ENCODE measurements at places on chromosomes 1 and 21.

DNA sequence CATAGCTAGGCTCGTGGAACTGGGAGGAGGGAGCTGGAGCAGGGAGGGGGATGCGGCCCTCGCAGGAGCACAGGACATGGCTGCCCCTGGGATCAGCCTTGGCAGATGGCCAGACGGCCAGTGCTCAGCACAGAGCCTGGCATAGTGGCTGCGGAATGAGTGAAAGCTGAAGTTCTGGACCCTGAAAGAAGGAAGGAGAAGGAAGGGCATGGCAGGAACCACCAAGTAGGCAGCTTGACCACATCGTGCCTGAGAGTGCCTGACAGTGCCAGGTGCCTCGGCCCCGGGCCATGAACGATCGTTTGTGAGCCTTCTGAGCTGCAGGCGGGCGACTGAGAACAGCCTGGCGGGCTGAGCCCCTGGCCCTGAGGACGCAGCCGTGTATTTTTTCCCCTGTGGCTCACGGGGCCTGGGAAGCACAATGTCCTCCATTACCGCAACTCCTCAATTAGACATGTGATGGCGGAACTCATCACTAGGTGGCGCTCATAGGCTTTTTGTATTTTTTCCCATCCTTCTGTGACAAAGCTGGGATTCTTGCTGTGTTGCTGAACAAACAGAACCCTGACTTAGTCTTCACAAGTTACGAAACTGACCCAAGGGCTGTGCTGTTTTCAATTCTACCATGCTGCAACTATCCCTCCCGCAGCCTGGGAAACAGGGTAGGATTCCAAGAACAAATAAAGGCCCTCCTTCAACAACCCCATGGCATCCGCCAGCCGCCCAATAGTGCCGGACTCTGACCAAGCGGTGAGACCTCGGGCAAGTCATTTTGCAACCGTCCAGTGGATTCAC is 29.9 kb upstream of the TMEM61 start:
- DNase-seq = peak; percentile 11

- DNase-seq = no peak
Observed at GRCh38 chr1:29499104-29499650, 262.9 kb downstream of the PTPRU start.

GRCh38 chr1:226405411-226405988 is 2.4 kb downstream of the PARP1 start:
- no peak for DNase-seq

DNA sequence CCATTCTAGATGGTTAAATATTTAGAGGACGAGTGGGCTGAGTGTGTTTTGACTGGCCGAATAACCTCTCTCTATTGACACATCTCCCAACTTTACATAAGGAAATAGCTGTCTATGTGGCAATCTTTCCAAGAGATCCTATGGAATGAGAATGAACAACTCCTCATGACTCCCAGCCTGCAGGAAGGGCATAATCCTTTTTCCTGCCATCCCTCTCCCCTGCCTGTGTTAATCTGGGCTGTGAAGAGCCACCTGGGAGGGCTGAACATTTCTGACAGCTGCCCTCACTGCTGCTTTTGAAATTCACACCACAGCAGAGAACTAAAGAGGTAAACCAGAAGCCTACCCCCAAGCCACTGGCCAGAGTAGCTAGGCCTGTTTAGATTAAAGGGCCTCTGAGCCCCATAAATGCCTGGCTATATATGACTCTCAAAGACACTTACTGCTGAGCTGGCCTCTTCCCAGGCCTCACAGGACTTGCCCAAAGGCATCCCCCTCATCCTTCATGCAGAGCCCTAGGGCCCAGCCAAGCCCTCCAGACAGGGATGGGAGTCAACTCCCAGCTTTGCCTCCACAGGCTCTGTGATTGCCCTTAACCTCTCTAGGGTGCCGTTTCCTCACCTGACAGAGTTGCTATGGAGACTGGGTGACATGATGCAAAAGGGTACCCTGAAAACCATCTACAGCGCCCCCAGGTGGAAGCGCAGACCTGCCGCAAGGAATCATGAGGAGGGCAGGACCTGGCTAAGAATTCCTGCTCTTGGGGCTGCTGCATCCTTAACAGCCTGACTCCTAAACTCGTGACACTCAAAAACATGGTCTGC is 42.0 kb upstream of the LDLRAP1 start:
- no peak for DNase-seq

DNA sequence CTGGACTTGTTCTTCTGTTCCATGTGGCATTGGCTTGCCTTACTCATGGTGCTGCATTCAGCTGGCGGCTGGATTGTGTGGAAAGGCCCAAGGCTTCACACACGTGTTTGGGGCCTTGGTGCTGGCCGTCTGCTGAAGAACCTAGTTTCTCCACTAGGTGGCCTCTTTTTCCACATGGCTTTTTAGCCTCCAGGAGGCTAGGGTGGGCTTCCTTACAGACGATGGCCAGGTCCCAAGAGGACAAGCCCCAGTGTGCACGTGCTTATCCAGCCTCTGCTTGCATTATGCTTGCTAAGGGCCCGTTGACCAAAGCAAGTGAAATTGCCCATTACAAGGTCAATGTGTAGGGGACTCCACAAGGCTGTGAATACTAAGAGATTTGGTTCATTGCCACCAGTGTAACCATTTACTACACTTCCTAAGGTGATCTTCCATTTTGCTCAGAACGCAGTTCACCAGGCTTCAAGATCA is 47.5 kb upstream of the FOXO6 start:
- DNase-seq = no peak

GRCh38 chr1:205579711-205580110 is 52.1 kb downstream of the ELK4 start:
- DNase-seq = no peak

GRCh38 chr1:154975409-154976059 is 1.1 kb downstream of the CKS1B start:
- no peak for DNase-seq

- no peak for DNase-seq
Observed at GRCh38 chr21:25441835-25442234, 165.4 kb downstream of the MRPL39 start.

GRCh38 chr1:81733480-81733879 is 67.3 kb upstream of the ADGRL2 start:
- DNase-seq = no peak

- DNase-seq = no peak
Observed at GRCh38 chr1:181998858-181999257, 62.7 kb downstream of the ZNF648 start.

DNA sequence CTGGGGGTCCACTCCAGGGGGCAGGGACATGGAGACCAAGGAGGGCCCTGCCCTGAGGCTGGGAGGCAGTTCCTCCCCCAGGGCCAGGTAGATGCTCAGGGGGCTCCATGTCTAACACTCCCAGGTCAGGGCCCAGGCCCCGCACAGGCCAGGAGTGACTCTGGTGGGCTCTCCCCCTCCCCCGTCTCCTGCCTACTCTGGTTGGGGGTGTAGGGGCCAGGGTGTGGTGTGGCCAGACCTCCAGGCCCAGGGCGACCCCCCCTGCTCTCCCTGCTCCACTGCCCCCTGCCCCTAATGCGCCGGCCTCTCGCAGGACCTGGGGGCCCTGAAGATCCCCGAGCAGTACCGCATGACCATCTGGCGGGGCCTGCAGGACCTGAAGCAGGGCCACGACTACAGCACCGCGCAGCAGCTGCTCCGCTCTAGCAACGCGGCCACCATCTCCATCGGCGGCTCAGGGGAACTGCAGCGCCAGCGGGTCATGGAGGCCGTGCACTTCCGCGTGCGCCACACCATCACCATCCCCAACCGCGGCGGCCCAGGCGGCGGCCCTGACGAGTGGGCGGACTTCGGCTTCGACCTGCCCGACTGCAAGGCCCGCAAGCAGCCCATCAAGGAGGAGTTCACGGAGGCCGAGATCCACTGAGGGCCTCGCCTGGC is 19.7 kb upstream of the CCDC27 start:
- no peak for DNase-seq

DNA sequence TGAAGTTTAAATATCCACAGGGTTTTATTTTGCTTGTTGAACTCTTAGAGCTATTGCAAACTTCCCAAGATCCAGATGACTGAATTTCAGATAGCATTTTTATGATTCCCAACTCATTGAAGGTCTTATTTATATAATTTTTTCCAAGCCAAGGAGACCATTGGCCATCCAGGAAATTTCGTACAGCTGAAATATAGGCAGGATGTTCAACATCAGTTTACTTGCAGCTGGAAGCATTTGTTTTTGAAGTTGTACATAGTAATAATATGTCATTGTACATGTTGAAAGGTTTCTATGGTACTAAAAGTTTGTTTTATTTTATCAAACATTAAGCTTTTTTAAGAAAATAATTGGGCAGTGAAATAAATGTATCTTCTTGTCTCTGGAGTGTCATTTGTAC is 32.8 kb upstream of the DDR2 start:
- DNase-seq = no peak

- no peak for DNase-seq
Observed at GRCh38 chr1:5906966-5907365, 85.3 kb downstream of the NPHP4 start.

- no peak for DNase-seq
Observed at GRCh38 chr1:93605812-93606512, 75.7 kb downstream of the BCAR3 start.

GRCh38 chr1:184541537-184542152 is 154.8 kb downstream of the C1orf21 start:
- DNase-seq = no peak

GRCh38 chr1:94620345-94621031 is 78.9 kb upstream of the F3 start:
- DNase-seq = no peak

DNA sequence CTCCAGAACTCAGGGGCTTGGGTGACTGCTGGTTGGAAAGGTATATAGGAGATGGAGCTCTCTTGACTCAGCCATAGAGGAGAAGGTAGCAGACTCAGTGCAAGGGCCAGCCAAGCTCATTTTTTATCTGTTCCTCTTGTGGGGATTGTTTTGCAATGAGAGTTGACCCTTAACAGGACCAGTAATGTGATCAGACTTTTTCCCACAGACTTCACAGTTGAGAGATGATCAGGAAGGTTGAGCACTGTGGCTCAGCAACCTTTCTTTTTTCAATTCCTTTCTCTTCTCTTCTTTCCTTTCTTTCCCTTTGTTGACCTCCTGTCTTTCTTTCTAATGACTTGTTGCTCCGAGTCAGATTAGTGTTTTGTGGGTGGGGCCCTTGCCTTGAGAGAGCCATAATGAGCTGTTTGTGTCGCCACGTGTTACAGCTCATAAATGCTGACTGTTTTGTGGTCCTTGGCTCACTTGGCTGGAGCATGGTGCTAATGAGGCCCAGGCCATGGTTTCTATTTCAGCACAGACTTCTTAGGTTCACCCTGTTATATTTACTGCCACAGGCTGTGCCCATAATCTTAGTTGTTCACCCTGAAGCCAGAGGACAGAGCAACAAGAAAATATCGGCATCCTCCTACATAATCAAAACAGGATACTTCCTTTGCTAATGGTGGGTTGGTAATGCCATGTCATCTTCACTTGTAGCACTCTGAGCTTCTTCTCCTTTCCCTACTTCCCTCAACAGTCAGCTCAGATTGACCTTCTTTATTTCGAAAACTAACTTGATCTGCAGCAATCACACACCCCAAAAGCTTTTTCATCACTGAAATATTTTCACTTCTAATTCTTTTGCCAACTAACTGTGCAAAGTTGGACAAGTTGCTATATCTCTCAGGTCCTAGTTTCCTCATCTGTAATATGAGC is 13.9 kb downstream of the ADAM30 start:
- DNase-seq = no peak

DNA sequence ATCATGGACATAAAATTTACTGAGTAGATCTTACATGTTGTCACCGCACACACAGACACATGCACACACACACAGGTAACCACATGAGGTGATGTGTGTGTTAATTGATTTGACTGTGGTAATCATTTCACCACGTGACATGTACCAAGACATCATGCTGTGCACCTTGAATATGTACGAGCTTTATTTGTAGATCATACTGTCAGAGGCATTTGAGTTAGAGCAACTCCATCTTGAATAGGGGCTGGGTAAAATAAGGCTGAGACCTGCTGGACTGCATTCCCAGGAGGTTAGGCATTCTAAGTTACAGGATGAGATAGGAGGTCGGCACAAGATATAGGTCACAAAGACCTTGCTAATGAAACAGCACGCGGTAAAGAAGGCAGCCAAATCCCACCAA is 31.7 kb upstream of the TRIM17 start:
- no peak for DNase-seq

DNA sequence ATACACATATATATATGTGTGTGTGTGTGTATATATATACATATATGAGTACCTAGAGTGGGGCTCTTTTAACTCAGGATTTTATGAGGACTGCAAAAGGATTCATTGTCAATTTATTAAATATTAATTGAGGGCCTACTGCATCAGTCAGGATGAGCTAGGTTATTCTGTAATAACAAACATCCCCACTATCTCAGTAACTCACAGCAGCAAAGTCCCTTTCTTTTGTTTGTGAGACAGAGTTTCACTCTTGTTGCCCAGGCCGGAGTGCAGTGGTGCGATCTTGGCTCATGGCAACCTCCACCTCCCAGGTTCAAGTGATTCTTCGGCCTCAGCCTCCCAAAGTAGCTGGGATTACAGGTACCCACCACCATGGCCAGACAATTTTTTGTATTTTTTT is 63.8 kb upstream of the FAM20B start:
- no peak for DNase-seq

GRCh38 chr1:17200246-17200645 is 4.7 kb upstream of the PADI1 start:
- no peak for DNase-seq

GRCh38 chr1:78856096-78856495 is 150.4 kb downstream of the ADGRL4 start:
- DNase-seq = no peak

GRCh38 chr1:9658199-9658598 is 6.7 kb downstream of the PIK3CD start:
- no peak for DNase-seq
